Stimulated activated CD4-positive, alpha-beta T cell treated with anti-CD3 and anti-CD28 coated beads, Interleukin-4, amount 100 ng/mL, for 24 hours (primary cell): ENCODE measurements at places on chromosomes 2 and 18.
A peak's percentile ranks its signal among the peaks of the same experiment; 100 is the strongest.

DNA sequence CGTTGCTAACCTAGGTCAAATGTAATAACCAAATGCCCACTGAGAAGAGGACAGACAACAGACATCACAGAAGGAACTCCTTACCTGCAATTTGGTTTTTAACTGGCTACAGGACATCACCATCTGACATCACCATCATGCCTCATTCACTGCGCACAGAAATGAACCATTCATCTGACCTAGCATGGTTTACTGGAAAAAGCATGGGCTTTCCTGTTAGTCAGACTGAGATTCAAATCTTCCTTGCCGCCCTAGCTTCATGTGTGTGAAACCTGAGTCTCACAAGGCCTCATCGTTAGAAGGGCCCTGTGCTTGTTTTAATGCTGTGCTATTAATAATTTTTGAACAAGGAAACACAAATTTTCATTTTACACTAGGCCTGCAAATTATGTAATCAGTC is 1.1 kb upstream of the HIBCH start:
- DNase-seq: peak; percentile 57

DNA sequence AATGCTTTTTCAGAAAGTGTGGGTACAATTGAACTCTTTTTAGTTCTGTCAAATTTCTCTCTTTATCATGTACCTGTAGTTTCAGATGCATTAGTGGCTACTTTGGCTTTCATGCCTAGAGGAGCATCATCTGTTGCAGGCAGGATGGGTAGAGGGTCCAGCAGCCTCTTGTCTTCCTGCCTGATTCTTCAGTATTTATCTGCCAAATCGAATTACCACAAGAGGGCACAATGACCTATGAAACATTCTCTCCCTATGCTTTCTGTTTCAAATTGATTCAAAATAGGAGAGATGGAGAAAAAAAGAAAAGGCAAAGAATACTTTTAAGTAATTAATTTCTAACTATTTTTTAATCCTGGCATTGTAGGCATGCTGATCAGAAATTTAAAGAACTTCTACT is 477.2 kb downstream of the TRIB2 start:
- no peak for DNase-seq

DNA sequence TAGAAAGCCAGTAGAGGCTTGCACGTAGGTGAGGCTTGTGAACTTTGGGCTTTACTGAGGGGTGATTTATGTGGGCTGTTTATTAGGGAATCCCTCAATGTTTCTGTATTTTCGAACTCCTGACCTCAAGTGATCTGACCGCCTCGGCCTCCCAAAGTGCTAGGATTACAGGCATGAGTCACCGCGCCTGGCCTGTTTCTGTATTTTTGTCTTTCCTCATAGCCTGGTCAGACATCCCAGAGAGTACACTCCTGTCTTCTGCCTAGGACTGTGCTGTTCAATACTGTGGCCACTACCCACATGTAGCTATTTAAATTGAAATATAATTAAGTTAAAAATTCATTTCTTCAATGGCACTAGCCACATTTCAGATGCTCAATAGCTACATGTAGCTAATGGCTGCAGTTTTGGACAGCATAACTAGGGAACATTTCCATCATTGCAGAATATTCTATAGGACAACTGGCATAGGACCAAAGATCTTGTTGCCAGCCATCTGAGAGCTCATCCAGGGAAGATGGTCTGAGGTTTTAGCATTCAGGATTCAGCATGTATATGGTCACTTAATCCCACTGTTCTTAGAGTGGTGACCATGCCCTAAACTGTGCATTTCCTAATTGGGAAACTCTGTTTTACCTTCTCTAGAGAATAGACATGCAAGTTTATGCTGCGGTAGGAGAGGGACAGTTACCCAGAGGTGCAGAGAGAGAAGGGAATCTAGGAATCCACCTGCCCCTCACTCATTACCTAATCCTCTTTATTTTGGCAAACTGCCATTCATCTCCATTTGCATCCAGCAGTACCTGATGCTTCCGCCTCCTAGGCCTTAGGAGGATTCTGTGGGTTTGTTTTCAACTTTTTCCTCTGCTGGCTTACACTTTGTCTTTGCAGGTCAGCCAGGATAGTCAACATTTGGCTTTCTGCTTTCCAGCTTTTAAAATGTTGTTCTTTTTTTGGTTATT is 64.4 kb downstream of the LCLAT1 start:
- no peak for DNase-seq

GRCh38 chr2:142974288-142975024 is 97.0 kb downstream of the KYNU start:
- no peak for DNase-seq

GRCh38 chr2:239884875-239885274 is 140.3 kb downstream of the NDUFA10 start:
- DNase-seq: no peak

DNA sequence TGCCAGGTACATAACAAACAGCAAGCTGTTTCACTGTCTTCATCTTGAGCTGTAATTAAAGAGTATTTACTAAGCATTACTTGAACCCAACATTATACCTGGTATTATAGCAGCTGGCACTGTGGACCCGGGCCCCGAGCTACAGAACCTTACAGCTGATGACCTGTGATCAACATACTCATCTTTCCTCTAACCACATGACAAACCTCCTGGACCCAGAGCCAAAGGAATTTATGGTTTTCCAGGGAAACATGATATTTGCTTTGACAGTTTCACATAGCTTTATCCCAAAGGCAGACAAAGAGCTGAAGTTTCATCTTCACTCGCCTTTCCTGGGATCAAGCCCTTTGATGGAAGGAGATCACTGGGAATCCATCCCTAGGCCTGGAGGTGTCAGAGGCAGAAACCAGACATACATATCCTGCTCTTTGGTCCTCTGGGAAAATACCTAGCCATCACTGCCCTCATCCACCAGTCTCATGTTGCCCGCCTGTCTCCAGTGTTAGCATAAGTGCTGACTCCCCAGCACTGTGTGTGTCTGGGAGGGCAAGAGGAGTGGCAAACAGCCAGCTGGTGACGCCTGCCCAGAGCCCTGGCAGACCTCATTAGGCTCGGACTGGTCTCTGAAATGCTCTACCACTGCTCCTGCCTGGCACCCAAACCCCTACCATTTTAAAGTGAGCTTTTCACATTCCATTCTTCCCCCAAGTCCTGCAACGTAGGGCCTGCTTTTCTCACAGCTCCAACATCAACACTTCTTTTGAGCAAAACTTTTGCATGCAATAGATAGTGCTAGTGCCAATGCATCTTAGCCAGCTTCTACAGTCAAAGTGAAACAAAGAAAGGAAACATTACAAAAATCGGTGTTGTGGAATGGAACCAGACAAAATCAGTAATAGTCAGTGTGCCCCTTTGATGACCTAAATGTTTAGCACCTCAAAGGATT is 138.8 kb upstream of the CTAGE1 start:
- DNase-seq: no peak

DNA sequence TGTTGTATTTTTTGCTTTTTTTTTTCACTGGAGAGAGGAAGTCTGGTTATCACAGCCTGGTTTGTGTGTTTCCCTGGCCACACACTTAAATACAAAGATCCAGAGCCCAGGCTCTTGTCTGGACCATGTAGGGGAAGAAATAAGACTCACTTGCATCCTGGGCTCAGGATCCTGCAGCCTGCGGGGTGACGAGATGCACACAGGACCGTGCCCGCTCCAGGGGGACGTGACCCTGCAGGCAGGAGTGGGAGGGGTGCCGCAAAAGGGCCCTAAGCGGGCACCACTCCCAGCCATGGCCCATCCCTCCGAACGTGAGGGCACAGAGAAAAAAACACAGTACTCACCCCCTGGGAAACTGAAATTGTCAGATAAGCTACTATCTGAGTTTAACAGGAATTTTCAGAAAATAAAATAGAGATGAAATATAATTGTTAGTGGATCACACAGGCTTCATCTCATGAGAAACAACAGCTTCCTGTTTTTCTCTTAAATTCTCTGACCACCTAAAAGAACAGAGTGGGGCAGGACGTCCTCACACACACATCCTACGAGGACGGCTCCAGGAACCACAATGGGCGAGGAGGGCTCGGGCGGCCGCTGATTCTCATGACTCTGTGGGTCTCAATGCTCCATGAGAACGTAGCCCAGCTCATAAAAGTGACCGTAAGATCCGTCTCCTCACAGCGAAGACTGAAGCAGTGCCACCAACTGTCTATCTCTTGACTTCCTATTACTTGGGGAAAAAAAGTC is 142.6 kb upstream of the ALKAL2 start:
- no peak for DNase-seq

DNA sequence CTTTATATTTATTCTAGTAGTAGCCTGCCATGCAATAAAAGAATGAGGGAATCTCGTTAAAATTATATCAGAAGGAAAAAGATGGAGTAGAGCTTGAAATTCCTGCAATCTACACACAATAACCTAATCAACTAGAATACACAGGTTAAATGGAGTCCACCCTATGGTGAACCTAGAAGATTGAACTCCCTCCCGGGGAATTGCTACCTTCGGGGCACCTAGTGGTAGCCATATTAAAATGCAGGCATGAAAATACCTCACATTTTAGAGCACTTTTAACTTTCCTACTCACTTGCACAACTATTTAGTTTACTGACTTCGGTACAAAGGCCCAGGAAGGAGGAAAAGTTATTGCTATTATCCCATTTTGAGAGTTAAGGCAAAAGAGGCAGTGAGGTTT is 174.5 kb downstream of the SS18 start:
- DNase-seq: no peak

- no peak for DNase-seq
These were observed 17.3 kb downstream of the ALPK2 start for GRCh38 chr18:58611395-58612131.

- DNase-seq: no peak
These were observed 27.6 kb upstream of the SERPINB2 start for GRCh38 chr18:63859781-63860475.

- DNase-seq: no peak
These were observed 86.1 kb upstream of the PNPT1 start for GRCh38 chr2:55779459-55780421.

DNA sequence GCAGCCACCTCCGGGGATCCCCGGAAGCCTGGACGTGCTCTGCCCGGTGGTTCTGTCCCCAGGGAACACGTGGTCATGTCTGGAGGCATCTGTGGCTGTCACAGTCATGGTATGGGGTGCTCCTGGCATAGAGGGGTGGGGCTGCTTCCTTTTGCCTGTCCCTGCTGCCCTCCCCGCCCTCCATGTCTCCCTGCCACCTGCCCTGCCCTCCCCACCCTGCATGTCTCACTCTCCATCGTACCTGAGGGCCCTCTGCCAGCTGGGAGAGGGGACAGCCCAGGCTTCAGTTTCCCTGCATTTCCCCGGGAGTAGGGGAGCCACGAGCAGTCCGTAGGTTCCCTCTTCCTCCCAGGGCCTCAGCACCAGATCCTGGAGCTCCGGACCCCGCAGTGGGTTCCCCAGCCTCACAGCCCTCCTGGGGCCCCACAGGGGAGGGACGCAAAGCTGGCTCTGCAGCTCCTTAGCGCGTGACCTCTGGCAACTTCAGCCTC is 90.0 kb upstream of the CTDP1 start:
- DNase-seq: no peak

DNA sequence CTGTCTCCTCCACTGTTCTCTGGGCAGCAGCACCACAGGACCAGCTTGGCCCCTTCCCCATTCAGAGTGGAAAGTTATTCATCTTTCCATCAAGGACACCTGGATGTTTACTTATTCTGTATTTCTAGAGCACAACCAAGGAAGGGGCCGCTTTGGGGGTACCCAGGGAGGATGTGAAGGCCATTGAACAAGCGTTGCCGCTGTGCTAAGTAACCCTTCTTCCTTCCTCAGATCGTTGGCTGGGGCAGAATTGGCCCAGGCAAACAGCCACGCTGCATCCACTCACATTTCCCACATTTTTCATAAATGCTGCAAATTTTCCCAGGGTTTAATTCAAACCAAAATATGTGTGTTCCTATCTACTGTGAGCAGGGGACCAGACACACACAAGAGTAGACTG is 76.2 kb upstream of the NPAS2 start:
- no peak for DNase-seq

DNA sequence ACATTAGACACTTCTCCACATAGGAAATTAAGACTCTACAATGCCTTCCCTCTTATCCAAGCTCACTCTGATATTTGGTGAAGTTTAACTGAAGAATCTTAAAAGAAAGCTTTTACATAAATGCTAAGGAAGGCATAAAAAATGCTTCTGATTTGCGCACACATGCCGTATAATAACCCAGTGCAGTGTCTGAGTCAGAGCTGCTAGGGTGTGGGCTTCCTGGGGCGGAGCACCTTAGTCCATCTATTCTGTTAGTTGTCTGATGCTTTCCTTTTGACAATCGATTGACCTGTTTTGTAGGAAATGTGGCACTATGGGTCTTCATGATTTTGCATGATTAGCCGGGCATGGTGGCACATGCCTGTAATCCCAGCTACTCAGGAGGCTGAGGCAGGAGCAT is 231.5 kb downstream of the AFF3 start:
- no peak for DNase-seq

DNA sequence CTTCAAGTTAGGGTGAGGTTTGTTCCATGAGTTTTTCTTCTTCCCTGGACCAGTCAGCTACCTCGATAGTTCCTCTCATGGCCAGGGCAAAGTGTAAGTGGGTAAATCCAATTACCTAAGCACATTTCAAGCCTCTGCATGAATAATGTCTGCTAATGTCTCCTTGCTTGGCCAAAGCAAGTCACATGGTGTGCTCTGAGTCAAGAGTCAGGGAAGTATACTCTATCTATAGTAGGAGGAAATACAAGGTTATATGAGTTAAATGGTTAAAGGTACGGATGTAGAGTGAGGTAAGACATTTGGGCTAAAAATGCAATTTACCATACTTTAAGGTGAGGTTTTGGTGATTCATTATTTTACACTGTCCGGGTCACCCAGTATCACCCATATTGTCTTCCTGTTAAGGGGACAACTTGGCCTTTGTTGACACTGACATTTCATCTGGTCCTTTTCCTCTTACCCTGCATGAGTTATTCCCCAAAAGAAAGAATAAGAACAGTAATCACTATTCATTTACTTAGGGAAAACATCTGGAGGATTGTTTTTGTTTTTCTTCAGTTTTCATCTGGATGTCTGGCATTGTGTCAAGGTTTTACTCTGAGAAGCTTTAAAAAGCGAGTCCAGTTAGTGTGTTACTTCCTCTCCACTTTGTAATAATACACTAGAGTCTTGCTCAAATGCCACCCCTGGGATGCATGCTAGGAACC is 405.5 kb downstream of the RND3 start:
- DNase-seq: no peak

DNA sequence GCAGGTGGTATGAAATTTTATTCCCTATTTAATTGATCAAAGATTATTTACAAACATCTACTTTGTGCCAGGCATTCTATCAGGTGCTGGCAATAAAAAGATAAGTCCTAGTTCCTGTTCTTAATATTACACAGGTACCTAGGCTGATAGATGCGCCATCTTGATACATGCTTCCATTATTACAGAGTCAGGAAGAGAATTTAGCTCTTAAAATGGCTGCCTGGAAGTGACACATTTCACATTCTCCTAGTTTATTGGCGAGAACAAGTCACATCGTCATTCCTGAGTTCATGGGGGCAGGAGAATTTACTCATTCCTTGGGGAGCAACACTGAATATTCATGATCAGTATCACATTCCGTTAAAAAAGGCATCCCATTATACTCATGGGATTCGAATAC is 1.1 kb upstream of the DARS1 start:
- no peak for DNase-seq

DNA sequence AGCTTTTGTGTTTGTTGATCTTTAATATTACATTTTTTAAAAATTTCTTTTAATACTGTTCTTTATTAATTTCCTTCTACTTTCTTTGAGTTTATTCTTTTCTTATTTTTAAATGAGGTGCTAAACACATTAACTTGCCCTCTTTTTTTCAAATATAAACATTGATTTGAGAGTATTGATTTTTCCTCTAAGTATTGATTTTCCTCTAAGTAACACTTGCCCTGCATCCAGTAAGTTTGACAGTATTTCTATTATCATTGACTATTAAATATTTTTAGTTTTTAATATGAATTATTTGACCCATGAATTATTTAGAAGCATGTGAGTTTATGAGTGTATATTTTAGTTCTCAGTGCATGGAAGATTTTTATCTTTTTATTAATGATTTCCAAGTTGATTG is 337.0 kb upstream of the RAB12 start:
- DNase-seq: no peak
